ENCODE measurements at places on chromosomes 7 and 10.

- DNase-seq, result peak; percentile 75
These were observed 2.5 kb downstream of the LFNG start for GRCh38 chr7:2521952-2522591.

- DNase-seq, result no peak
These were observed 248.1 kb upstream of the HPS1 start for GRCh38 chr10:98694883-98695282.

- DNase-seq, result no peak
These were observed 150.9 kb downstream of the CPED1 start for GRCh38 chr7:121139427-121139826.

DNA sequence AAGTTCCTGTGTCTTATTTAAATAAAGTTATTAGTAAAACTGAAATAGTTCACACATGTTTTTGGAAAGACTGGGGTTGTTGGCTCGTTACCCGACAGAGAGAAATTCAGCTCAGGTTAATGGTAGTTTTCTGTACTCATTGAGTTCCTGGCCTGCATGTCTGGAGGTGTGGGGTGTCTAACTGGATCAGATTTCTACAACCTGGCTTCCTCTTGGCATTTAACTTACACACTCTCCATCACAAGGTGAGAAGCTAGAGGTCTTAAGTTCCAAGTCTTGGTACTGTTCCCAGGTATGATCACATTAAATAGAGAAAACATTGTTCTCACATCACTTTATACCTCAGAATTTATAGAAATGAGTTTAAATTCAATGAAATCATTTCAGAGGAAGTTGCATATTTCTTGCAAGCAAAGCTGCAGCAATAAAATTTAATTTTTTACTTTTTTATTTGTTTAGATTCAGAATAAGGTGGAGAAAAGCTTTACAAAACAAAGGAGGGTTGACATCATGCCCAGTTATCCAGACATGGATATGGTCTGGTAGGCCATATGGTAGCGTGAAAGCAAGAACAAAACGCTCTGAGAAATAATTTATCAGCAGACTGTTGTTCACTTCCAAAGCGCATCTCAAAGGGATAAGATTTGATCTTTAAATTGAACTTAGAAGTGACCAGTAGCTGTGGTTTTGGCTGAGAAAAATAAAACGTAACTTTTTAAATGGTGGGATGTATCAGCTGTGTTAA, 120.6 kb downstream of the GLCCI1 start:
- no peak for DNase-seq

DNA sequence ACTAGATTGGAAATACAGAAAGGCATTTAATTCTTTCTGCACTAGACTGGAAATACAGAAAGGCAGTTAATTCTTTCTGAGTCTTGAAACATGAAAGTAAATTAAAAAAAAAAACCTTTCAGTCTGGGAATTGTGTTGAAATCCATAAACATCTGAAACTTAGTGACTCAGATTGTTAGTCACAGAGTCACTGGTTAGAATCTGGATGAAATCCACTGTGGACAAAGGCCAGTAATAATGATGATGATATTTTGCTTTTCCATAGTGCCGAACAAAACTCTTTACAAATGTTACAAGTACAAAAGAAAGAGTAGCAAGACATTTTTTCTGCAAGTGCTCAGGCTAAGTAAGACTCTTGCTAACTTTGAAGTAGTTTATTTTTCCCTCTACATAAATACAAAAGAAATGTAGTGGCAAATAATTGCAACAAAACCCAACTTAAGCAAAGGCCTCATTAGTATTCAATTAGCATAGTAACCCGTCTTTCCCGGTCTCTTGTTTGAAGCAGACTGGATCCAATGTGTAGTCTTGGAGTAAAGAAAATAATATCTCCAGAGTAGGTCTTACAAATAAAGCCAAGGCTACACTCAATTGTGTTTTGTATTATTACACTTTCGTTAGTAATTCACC, 5.8 kb upstream of the PRTFDC1 start:
- no peak for DNase-seq

DNA sequence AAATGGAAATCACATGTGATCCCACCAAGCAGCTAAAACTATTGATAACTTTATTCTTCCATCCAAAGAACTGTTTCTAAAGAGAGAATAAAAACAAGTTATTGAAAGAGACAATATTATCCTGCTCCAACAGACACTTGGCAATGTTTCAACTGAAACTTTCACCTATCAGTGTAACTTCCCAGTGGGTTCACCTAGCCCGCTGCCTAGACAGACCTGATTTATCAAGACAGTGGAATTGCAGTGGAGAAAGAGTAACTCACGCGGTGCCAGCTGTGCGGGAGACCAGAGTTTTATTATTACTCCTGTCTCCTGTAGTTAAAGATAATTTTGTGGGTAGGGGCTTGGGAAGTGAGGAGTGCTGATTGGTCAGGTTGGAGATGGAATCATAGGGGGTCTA, 199.8 kb downstream of the AHR start:
- DNase-seq, result no peak

- DNase-seq, result no peak
These were observed 5.5 kb downstream of the VIPR2 start for GRCh38 chr7:159139202-159139601.

DNA sequence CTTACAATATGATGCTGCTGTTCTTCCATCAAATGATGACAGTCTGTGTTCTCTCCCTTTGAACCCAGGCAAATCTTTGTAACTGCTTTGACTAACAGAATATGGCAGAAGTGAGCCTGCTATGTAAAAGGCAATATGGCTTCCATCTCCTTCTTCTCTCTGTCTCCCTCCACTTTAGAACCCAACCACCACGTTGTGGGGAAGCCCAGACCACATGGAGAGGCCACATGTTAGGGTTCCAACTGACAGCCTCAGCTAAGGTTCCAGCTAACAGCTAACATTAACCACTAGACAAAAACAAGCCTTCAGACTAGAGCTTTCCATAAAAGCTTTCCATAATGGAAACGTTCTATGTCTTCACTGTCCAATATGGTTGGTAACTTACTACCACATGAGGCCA, 107.7 kb downstream of the PRTFDC1 start:
- no peak for DNase-seq

GRCh38 chr10:133187906-133188681, 28.1 kb downstream of the KNDC1 start:
- no peak for DNase-seq

DNA sequence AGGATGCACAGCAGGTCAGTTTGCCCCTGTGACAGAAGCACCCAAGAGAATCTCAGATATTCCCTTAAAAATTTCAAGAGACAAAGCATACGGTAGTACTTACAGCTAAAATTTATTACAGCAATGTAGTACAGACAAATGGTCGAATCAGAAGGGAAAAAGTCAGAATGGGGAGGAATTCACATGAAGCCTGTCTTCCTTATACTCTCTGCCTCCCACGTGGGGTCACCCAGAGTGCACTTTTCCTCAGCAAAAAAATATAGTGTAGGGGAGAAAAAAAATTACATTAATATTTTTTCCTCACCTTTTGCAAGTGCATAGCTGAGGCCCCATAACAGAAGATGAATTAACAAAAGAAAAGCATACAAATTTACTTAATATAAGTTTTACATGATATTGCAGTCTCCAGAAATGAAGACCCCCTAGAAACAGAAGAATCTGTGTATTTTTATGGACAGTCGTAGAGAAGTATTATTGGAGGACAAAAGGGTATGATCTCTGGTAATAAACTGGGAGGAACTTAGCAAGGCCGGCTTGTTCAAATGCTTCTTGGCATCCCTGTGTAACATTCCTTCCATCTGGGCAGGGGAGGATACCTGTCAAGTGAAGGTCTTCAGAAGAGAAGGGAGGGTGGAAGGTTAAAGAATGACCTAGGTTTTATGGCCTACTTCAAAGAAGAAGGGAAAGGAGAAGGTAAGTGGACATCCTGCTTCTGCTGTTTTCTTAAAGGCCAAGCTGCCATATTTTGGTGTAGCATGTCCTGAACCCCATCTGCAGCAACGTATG, 270.6 kb upstream of the MAGI2 start:
- no peak for DNase-seq

All from effector memory CD4-positive, alpha-beta T cell (primary cell).